Left lung (tissue), 14 donors: ENCODE measurements at places on chromosomes 13 and 19. TPM values are rescaled to one million over a fixed set of nuclear protein-coding genes. Genes with fewer than 3 reads are reported as not detected.

Gene FUT1
- polyA plus RNA-seq = 5.3 TPM

- no peak for DNase-seq
These were observed 37.9 kb upstream of the KL start for GRCh38 chr13:32978278-32978677.

Gene CACNA1A
- polyA plus RNA-seq = 5.0 TPM

Gene PNMA8C
- 0.58 TPM for polyA plus RNA-seq

DNA sequence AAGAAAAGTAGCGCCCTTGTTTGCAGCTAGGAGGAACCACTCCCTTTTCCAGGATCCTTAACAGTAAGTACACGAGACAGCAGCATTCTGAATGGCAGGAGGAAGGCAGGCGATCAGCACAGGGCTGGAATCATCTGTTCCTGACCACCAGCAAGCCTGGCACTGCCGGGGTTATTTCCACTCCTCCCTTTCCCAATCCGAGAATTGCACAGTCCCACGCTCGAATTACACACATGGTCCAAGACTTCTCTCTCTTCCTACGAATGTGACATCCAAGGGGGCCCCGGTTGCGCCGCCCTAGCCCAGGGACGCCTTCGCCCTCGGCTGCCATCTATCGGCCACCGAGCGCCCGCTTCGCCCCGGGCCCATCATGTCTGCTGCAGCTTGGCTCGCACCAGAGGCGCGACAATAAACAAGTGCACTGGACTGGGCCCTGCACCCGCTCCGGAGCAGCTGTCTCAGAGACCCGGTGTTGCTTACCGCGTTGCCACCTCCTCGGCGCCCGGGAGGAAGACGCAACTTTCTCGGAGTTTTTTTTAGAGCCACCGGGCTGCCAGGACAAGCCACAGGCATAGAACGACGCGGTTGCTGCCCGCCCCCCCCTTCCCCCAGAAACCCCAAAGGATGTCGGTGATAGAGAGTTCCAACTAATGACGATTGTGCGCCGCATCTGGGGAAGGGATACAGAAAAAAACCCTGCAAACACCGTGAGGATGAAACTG is at the start of gene SLITRK5:
TSS of gene SLITRK5 (plus strand) at position 341 of the 722 bp plus-strand sequence. CDS start 4,018 bp downstream, outside the sequence.
- peak; percentile 77 for DNase-seq

DNA sequence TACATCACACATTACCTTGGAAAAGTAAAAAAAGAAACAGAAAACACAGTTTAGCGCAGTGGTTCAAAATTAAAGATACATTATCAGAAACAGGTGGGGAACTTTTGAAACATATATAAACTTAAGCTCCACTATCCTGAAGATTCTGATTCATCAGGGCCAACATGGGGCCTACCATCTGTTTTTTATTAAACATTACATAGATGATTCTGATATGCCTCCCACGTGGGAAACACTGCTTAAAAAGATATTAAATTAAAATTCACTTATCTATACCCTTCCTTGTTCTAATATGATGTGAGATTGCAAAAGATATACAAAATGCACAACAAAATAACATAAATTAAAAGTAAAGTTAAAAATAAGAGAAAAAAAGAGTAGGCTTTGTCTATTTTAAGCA is 125.0 kb downstream of the VWA8 start:
- no peak for DNase-seq

Gene SLC17A7
- 0.21 TPM for polyA plus RNA-seq

DNA sequence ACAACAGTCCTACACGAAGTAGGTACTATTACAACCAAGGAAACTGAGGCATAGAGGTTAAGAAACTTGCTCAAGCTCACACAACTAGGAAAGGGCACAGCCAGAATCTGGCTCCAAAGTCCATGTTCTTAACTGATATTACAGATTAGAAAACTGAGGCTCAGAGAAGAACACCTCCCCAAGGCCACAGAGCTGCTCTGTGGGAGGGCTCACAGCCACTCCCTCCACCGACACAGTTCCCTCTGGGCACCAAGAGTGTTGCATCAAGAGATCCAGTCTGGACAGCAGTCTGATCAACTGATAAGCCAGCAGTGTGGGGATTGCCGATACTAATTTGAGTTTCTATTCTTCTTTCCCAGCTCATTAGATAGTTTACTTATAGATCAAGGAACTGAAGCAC is 29.5 kb downstream of the SLC15A1 start:
- DNase-seq = no peak

DNA sequence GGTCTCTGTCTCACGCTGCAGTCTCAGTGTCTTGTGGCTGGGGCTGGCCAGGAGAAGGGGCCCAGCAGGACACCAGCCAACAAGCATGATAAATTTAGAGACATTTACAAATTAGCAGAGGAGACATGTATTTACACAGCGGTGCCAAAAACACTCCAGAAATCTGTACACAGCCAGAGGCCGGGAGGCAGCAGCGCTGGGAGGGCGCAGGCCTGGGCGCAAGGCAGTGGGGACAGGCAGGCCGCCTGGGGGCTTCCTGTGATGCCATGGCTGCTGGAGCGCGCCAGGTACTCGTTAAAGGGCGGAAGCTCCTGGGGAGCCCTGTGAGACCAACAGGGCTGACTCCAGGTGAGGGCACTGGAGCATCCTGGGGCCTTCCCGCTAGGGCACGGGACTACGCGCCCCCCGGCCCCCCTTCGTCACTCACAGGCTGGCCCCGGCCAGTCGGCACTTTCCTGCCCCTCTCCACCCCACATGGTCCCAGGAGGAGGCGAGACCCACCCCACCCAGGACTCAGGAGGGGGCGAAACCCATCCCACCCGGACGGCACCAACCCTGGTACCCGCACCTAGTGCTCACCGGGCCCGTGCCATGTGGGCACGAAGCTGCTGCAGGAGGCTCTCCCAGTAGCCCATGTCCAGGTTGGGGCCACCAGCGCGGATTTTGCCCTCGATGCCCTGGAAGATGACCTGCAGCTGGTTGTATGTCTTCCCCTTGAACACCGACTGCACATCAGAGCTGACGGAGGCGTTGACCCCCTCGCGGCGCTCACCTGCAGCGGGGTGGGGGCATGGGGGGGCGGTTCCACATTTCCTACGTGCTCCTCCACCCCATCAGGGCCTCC is 7.4 kb upstream of the TBXA2R start:
- DNase-seq = peak; percentile 77

- DNase-seq = no peak
These were observed 659 bp upstream of the PAFAH1B3 start for GRCh38 chr19:42303101-42303464.

Gene KLK2
- polyA plus RNA-seq = not detected

GRCh38 chr13:44355621-44356020 is 18.0 kb upstream of the SERP2 start:
- no peak for DNase-seq

DNA sequence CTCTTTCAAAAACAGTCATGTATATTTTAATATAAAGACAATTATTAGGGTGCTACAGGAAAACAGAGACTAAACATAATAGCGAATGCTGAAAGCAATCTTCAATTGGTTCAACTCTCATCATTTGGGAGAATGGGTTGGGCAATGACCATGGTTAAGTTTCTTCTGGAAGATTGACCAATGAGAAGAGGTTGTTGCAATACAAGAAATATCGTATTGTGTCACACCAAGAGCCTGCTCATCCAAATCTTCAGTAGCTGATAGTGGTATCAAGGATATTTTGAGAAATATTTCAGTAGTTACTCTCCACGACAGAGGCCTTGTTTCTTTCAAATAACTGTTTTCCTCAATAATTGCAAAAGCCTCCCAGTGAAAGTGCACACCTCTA is 83.0 kb upstream of the FNDC3A start:
- no peak for DNase-seq

- DNase-seq = no peak
These were observed 15.2 kb upstream of the SHFL start for GRCh38 chr19:10070730-10071446.

Gene ZNF699
- polyA plus RNA-seq = 8.7 TPM

DNA sequence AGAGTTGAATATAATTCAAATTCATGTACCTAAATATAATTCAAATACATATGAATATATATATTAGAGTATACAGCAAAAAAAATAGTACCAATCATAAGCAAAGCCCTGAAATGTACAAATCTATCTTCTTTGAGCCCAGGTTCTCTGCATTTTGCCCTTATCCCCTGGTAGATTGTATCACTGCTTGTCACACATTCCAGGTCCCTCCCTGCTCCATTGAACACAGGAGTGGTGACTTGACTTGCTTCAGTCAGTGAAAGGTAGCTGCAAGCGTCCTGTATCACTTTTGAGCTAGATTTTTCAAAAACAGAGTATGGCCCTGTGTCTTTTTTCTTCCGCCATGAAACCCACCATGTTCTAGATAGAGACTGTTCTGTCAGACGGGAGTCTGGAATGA is 369.4 kb downstream of the LIG4 start:
- no peak for DNase-seq

Gene TMTC4
- 25.9 TPM for polyA plus RNA-seq

- DNase-seq = no peak
These were observed 507 bp downstream of the COL4A1 start for GRCh38 chr13:110306340-110306959.

- DNase-seq = no peak
These were observed 26.5 kb upstream of the ZNF536 start for GRCh38 chr19:30345686-30346085.

- peak; percentile 93 for DNase-seq
These were observed 30.7 kb upstream of the ZNF429 start for GRCh38 chr19:21474671-21475181.

GRCh38 chr19:19105365-19106055 is 32.8 kb downstream of the TMEM161A start:
- no peak for DNase-seq

DNA sequence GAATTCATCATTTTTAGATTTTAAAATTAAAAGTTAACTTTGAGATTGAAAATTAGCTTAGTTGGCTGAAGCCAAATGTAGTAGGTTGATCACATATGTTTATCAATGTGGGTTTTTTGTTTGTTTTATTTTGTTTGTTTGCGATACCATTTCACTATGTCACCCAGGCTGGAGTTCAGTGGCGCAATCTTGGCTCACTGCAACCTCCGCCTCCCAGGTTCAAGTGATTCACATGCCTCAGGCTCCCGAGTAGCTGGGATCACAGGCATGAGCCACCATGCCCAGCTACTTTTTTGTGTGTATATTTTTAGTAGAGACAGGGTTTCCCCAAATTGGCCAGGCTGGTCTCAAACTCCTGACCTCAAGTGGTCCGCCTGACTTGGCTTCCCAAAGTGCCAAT is 665.7 kb upstream of the SLC10A2 start:
- DNase-seq = no peak

- no peak for DNase-seq
These were observed 3.7 kb downstream of the GATAD2A start for GRCh38 chr19:19409205-19409604.

- DNase-seq = no peak
These were observed 36.8 kb downstream of the ACTN4 start for GRCh38 chr19:38684078-38684861.

DNA sequence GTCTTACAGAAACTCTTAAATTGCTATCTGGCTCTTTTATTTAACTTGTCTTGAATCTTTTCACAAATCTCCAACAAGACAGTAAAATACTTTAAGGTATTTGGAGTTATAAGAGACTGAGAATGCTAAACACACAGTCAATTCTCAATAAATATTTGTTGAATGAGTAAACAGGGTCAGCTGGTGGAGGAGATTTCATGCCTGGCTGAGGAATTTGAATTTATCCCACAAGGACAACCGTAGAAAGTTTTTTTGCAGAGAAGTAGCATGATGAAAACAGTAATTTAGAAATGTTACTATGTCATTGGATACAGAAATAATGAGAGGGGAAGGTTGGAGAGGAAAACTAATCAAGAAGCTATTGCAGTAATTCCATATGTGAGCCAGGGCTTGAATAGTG is 1223.7 kb downstream of the PCDH17 start:
- no peak for DNase-seq

GRCh38 chr13:97905517-97905916 is 48.0 kb upstream of the IPO5 start:
- no peak for DNase-seq

Gene ZNF793
- 37.9 TPM for polyA plus RNA-seq

DNA sequence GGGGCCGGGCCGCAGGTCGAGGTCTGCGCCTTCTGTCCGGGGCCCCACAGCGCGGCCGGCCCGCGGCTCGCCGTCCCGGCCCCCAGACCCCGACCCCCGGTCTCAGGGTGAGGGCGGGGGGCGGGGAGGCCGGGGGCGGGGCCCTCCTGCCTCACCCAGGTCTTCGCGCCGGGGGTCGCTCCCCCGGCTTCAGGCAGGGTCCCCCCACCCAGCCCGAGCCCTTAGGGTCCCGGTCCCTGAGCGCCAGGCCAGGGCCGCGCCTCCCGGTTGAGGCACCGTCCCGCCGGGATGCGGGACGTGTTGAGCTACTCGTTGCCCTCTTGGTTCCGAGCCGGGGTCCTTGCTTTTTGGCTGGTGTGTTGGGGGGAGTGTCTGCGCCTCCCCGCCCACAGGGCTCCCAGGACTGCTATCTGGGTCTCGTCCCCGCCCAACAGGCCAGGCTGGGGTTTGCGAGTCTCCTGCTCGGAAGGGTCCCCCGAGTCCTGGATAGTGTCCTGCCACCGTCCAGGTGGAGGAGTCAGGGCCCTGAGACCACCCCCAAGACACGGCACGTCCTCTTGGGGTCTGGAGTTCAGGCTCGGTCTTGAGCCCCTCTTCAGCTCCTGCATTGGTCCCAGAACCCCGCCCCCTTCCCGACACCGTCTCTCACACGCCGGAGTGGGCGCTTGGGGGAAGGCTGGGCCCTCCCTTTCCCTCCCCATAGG is 452 bp downstream of the PIAS4 start:
- no peak for DNase-seq

DNA sequence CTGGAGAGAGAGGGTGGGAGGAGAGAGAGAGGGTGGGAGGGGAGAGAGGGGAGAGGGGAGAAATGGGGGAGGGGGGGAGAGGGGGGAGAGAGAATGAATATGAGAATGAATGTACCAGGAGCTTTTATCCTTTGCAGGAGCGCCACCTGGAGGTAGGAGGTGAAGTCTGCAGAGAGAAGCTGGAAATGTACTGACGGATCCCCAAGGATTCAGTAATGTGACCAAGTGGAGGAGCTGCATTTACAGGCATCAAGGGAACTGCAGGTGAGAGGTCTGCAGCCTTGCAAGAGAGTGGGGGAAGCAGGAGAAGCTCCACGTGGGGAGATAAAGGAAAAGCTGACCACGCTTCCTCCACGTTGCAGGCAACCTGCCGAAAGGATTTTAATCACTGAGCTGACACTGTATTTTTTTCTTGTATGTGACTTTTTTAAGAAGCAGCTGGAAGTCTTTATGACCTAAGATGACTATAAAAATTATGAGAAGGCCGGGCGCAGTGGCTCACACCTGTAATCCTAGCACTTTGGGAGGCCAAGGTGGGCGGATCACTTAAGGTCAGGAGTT is 33.7 kb downstream of the VSTM1 start:
- peak; percentile 38 for DNase-seq

- no peak for DNase-seq
These were observed 999.2 kb downstream of the PCDH17 start for GRCh38 chr13:58630794-58631193.

GRCh38 chr19:55251341-55252081 is 7.3 kb downstream of the PPP6R1 start:
- no peak for DNase-seq
